ENCODE measurements at places on chromosomes 16 and 17. TPM values are rescaled to one million over a fixed set of nuclear protein-coding genes. Genes with fewer than 3 reads are reported as not detected.

The GNG13 gene
- total RNA-seq, result not detected

The MT1F gene
- total RNA-seq, result 3.3 TPM

The EFTUD2 gene
- 132 TPM for total RNA-seq

The CDC6 gene
- total RNA-seq, result 0.21 TPM

Measured in mononuclear cell (primary cell).